ENCODE measurements at places on chromosomes 7 and 10.

- no peak for DNase-seq
These were observed 10.9 kb downstream of the CDCA7L start for GRCh38 chr7:21934808-21935207.

DNA sequence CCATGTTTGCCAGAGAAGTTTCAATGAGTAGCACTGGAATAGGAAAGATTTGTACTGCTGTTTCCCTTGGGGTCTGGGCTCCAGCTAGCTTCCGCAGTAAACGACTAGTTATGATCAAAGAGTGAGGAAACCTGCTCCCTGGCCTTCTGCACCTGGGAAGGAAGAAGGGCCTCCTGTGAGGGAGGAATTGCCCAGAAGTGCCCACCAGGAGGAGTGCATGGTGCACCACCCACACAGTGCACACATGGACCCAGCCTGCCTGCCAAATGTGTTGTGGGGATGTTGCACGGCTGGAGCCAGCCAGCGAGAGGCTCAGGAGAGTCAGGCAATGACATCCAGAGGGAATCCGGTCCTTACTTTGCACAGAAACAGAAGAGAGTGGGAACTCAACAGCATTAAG is 27.0 kb upstream of the FAM107B start:
- DNase-seq = no peak

DNA sequence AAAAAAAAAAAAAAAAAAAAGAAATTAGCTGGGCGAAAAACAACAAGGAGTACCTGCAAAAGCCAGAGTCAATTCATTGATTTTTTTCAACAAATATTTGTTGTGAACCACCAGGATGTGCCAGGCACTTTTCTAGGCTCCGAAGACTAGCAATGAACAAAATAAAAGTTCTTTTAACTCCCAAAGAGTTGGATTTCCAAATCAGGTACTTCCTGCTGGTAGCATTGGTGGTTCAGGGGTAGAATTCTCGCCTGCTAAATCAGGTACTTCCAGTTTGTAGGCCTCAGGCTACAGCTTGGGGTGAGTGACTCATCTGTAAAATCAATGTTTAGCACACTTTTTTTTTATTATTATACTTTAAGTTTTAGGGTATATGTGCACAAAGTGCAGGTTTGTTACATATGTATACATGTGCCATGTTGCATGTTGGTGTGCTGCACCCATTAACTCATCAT is 10.9 kb downstream of the PPA1 start:
- DNase-seq = no peak

GRCh38 chr10:34697351-34698247 is 117.5 kb downstream of the PARD3 start:
- DNase-seq = no peak

GRCh38 chr10:33114451-33114952 is 156.5 kb upstream of the ITGB1 start:
- DNase-seq = no peak

- no peak for DNase-seq
These were observed 68.9 kb upstream of the INPP5A start for GRCh38 chr10:132468651-132469050.

DNA sequence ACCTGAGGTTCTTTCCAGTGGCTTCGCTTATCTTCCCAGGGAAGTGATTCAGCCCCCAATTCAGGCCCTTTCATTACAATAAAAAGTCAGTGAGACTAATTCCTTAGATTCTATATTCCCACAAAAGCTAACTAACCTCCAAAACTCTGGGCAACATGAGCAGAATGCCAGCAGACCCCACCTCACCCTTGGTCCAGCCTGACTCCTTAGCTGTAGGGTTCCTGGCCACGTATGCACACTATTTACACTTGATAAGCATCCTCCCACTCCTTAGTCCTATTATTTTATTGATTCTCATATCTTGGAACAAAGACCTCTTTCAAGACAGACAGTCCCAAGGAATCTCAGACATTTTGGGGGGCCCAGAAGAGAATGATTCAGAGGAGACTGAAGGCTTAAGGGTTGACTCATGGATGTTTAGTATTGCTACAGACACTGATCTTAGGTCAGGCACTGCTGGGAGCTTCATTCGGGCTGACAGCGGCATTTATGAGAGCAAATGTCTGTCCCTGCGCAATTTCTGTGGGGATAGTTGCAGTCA is 162.6 kb upstream of the GDF10 start:
- no peak for DNase-seq

GRCh38 chr10:74419958-74420375 is 268.9 kb downstream of the ADK start:
- no peak for DNase-seq

DNA sequence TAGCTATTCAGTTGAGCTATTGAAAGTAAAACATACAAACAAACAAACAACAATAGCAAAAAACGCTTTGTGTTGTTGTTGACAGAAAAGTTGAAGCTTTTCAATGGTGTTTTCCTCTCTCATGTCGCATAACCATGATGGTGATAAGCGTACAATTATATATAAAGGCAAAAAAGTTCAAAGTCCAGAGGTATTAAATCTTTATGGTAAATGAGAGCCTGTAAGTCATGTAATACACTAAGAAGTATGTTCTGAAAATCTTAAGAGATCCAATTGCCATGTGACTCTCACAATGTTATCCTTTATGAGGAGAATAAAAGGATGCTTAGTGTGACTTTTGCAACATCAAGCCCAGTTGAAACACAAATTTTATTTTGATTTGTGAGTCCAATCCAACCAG is 93.9 kb downstream of the PPP1R9A start:
- DNase-seq = no peak

DNA sequence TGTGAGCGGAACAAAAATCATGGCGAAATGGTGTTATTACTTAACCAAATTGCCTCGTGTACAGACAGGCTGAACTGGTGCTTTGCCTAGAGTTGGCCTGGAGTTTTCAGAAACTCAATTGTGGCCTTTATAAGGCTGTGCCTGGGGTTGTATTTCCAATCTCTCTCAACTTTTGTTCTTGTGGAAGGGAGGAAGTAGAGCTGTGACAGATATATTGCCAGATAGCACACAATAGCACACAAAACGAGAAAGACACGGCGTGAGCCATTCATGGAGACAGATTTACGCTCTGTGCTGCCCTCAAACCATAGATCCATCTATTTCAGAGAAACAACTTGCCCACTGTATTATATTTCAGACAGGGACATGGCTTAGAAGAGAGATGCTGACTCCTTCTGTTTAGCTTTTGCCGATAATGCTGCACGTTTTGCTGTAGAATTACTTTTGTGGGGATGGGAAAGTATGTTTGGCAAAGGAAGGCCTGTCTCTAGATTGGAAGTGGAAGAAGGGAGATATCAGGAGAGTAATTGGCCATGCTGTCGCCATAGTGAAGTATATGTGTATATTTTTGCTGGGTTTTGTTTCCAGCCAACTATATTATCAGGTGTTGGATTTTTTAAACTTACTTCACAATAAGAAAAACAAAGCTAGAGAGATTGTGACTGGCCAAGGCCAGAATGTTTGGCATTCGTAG is 80.4 kb downstream of the AUTS2 start:
- no peak for DNase-seq

DNA sequence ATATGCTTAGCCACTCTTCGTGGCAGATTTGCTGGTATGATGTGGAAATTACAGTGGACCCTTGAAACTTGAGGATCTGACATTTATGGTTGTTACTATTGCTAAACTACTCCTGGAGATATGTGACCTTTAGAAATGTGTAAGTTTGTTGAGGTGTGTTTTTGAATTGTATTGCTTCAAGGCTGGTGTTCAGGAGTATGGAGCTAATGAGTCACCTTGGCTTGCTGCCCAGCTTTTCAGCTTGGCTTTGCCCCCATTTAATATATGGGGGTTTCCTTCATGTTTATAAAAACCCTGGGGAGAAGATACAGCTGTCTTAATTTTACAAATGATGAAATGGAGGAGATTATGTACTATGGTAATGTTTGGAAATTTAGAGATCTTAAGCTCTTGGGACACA is 11.6 kb downstream of the HBP1 start:
- peak; percentile 53 for DNase-seq

- DNase-seq = no peak
These were observed 123.7 kb upstream of the FAM3C start for GRCh38 chr7:121519548-121520521.

DNA sequence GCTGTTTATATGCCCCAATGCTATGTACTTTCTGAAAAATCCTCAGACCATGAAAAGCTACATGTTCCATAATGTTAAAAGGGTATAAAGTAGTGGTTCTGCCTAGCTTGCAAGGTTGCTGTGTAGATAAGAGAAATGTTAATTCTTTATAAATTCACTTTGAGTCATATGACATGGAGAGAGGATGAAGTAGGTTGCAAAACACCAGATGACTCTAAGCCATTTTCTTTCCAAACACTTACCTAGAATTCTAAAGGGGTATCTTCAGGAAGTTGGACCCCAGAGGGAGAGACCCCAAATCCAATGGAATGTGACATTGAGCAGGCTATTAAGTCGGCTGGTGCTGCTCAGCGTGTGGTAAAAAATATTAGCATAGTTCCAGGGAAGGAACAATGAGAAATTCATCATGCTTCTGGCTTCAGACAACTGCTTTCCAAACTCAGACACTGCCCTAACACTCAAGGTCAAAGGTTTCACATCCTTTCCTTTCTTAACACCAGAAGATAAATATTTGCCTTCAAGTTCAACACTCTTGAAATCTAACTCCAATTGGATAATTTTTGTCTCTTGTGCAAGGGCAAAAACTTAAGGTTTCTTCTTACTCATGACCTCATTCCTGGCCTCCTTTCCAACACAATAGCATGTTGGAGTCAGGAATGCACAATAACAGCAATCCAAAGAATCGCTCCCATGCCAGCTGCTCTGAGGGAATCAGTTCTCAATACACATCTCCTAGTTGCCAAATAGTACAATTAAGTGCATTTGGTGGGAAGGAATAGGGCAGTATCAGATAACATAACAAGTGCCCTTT is 100.7 kb upstream of the AFAP1L2 start:
- DNase-seq = no peak

GRCh38 chr7:98753989-98754479 is 115.8 kb downstream of the TMEM130 start:
- no peak for DNase-seq

DNA sequence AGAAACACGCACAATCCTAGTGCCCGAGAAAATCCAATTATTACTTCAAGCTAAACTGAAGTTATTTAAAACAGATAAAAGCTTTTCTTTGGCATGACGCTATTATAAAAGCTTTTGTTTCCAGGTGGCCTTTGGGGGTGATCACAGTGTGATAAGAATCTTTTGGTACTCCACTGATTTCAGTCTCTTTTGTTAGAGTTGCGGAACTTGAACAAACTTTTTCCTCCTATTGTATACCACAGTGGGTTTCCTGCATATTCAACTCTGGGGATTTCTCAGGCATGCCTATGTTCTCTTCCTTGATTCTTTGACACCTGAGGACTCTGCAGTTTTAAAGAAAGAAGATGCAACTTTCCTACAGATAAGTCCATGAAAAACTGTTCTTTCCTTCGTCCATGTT is 99.7 kb upstream of the PITRM1 start:
- no peak for DNase-seq

GRCh38 chr10:54728511-54728910 is 72.5 kb downstream of the PCDH15 start:
- DNase-seq = no peak

GRCh38 chr7:134293002-134293740 is 23.6 kb downstream of the SLC35B4 start:
- DNase-seq = no peak

DNA sequence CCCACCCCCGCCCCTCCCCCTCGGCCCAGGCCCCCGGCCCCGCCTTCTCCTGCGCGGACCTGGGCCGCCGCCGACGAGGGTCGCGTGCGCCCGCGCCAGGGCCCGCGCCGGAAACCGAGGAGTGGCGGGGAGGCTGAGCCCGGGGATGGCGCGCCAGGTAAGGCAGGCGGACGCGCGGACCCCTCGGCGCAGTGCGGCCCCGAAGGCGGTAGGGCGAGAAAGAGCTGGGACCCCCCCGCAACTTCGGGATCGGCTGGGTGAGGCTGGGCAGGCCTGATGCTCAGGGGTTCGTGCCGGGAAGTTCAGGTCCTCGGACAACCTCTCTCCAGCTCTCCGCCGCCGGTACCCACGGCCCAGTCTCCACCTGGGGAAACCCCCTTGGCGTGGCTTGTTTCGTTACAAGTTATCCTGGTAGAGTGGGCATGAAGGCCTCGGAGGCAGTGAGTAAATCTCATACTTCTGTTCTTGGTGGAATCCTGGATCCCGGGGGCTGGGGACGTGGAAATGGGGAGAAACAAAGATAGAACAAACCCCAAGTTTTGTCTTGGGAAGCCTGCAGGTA is 58.4 kb downstream of the ZNF467 start:
- DNase-seq = peak; percentile 7

DNA sequence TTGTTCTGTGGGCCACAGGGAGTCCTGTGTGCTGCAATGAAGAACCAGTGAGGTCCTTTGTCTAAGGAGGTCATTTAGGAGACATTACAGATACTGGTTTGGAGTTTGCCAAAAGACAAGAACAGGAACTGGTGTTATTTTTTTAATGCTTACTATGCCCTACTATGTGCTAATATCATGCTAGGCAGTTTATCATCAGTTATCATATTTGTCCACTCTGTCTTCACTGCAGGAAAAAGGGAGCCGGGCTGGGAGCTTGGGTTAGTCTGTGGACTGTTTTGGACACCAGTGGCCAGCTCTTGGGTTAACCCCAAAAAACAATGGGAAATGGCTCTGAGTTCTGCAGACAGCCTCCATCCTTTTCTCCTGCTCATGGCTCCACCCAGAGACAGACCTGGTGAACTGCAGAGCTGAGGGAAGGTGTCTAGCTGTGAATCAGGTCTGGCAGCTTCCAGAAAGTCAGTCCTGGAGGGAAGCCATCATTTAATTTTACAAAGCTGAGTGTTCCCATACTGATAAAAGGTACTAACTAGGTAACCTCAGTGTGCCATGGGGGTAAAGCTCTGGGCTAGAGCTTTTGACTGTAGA is 101.2 kb upstream of the ZNF746 start:
- DNase-seq = no peak

DNA sequence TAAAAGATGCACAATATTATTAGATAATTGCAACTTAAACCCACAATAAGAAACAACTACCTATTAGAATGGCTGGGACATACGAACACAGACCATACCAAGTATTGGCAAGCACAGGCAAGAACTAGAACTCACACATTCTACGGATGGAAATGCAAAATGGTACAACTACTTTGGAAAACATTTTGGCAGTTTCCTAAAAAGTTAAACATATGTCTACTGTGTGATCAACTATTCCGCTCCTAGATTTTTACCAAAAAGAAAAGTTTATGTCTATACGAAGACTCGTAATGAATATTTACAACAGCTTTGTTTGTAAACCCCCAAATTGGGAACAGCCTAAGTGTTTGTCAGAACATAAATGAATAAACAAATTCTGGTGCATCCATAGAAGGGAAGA is 194.7 kb downstream of the FGFR2 start:
- DNase-seq = no peak

- no peak for DNase-seq
These were observed 7.5 kb downstream of the MRPL32 start for GRCh38 chr7:42939457-42940240.

GRCh38 chr10:49212076-49212475 is 23.9 kb upstream of the TMEM273 start:
- DNase-seq = no peak

- DNase-seq = no peak
These were observed 115.8 kb downstream of the SEMA3D start for GRCh38 chr7:85070967-85071628.

- DNase-seq = no peak
These were observed 359.2 kb downstream of the PHF14 start for GRCh38 chr7:11332865-11333228.

Data from stimulated activated CD4-positive, alpha-beta T cell treated with anti-CD3 and anti-CD28 coated beads, TNF-alpha, amount 100 ng/mL, for 1 hour (primary cell).